Stimulated activated naive CD8-positive, alpha-beta T cell treated with anti-CD3 and anti-CD28 coated beads, Interleukin-15, Interleukin-2, amounts not matched to agents 100 U/mL and 50 U/mL, for 24 hours (primary cell): ENCODE measurements at places on chromosomes 12 and 14.
A peak's percentile ranks its signal among the peaks of the same experiment; 100 is the strongest.

- no peak for DNase-seq
These were observed 7.3 kb upstream of the FRMD6 start for GRCh38 chr14:51644217-51644933.

- DNase-seq, result no peak
These were observed 13.7 kb downstream of the TRMT61A start for GRCh38 chr14:103542605-103543088.

DNA sequence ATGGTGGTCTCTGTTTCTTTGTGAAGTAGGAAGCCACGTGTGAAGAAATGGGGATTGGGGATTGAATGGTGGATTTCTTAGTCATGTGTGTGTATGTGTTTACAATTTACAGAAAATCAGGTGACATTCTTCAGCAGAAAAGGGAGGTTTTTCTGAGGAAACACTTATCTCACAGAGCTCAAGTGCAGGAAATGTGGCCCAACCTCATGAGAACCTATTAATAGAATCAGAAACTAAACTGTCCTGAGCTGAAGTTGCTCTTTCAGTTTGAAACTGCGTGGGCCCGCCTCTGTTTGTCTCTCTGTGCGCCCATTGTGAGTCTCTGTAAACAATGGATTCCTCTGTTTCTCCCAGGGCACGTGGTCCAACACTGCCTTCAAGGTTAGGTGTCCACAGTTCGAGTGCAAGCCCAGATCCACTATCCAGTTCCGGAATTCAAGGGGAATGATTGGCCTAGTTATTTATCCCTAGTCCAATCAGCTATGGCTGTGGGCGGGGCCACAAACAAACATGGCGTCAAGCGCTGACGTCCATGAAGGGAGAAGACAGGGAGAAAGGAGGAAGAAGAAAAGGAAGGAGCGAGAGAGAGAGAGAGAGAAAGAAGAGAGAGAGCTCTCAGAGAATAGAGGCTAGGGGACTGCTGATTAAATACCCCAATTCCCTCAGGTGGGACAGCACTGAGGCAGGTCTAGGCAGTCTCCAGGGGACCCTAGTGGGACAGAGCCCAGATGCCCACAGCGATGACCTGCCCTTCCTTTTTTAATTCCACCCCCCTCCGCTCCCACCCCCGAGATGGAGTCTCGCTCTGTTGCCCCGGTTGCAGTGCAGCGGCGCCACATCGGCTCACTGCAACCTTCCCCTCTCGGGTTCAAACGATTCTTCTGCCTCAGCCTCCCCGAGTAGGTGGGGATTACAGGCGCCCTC is 31.4 kb upstream of the C12orf76 start:
- DNase-seq, result peak; percentile 72

GRCh38 chr14:35146711-35147149 is 24.4 kb downstream of the PRORP start:
- DNase-seq, result no peak

- DNase-seq, result no peak
These were observed 526 bp upstream of the MRPL42 start for GRCh38 chr12:93466625-93467350.

- DNase-seq, result no peak
These were observed 3.6 kb upstream of the WSB2 start for GRCh38 chr12:118064608-118065007.
